ENCODE measurements at places on chromosomes 4 and X.

- DNase-seq = no peak
These were observed 10.3 kb downstream of the RTL5 start for GRCh38 chrX:72121383-72121782.

DNA sequence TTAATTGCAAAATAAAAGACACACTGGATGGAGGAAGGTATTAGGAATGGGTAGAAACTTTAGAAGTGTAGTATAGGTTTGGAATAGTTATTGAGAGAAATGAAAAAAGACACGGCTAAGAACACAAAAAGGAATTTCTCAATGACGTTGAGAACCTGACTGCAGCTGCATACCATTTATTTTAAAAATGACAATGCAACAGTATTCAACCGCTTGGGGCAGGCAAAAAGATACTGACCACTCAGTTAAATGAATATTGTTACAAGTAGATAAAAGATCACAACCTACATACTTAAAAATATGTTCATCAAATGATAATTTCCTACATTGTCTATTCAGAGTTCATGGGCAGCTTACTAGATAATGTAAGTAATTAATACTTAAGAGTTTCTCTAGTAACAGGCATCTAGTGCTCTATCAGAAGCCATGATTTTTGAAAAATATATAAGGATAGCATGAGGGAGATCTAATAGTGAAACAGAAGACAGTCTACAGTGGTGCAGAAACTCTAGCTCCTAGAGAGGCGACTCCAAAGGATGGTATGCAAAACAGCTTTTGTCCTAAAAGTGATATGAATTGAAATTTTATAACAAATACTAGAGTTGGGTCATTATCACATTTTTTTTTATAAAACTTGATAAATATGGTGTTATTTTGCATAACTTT is 216.2 kb upstream of the VEGFC start:
- DNase-seq = no peak

- DNase-seq = no peak
These were observed 343.0 kb downstream of the OPHN1 start for GRCh38 chrX:68090266-68090665.

- no peak for DNase-seq
These were observed 134.7 kb upstream of the FAM9C start for GRCh38 chrX:13179100-13179499.

GRCh38 chr4:79831701-79832514 is 241.1 kb downstream of the ANTXR2 start:
- no peak for DNase-seq

DNA sequence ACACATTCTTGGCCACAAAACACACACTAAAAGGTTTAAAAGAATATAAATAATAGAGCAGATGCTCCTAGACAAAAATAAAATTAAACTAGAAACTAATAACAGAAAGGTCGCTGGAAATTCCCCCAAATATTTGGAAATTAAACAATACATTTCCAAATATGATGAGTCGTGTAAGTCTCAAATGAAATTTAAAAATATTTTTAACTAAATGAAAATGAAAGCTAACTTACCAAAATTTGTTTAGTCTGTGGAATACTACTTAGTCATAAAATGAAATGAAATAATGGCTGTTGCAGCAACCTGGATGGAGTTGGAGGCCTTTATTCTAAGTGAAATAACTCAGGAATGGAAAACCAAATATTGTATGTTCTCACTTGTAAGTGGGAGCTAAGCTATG is 20.6 kb upstream of the GUCY1A1 start:
- DNase-seq = no peak

- no peak for DNase-seq
These were observed 118.3 kb upstream of the ATOH1 start for GRCh38 chr4:93710101-93710846.

DNA sequence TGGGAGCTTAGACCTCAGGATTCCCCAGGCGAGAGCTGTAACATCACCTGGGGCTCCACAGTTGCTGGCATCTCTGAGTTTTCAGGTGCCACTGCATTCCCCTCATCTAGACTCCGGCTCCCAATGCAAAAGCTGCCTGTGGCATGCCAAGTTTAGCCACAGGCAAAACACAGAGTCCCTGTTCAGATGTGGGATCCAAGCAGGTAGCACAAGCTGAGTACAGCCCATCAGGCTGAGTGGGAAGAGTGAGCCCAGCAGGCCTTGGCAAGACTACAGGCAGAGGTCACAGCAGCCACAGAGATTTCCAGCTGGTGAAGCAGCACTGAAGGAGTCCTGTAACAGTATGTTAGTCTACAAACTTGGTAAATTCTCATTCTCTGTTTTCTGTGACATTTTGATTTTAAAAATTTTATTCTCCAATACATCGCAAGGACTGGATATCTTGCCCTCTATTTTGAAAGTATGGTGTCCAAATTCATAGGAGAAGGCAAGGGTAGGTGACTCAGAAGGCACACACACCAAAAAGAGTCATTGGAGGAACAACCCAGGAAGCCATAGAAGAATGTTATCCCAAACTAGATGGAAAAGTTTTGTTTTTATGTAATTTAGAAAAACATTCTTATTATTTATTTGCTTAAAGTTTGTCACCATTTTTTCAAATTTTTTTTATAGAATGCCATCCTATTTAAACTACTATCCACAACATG is 13.6 kb upstream of the CXCL2 start:
- DNase-seq = no peak

DNA sequence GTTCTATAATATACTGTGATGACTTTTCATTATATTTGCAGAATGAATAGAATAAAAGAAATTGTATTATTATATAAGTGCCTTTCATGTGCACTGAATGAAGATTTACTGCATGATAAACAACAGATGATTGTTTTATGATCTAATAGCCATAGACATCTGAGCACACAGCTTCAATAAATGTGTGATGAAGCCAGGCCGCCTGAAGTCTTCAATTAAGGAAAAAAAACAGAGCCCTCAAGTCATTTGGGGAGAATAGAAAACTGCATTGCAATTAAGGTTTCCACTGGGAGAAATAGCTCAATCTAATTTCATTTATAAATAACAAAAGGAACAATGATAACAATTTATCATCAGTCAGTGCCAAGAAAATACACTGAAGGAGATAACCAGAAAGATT is 955.2 kb downstream of the FSTL5 start:
- DNase-seq = no peak

GRCh38 chr4:169092889-169093522 is 83.0 kb upstream of the CBR4 start:
- no peak for DNase-seq
